ENCODE measurements at places on chromosomes 4 and X.

- no peak for DNase-seq
Measured at GRCh38 chrX:16528620-16529019, 121.3 kb upstream of the S100G start.

GRCh38 chrX:123170546-123170945 is 13.5 kb upstream of the GRIA3 start:
- no peak for DNase-seq

- no peak for DNase-seq
Measured at GRCh38 chr4:141486375-141486997, 149.9 kb upstream of the IL15 start.

- DNase-seq = no peak
Measured at GRCh38 chr4:8539661-8540060, 40.5 kb upstream of the GPR78 start.
